ENCODE measurements at places on chromosomes 16 and 17. TPM values are rescaled to one million over a fixed set of nuclear protein-coding genes. Genes with fewer than 3 reads are reported as not detected.

DNA sequence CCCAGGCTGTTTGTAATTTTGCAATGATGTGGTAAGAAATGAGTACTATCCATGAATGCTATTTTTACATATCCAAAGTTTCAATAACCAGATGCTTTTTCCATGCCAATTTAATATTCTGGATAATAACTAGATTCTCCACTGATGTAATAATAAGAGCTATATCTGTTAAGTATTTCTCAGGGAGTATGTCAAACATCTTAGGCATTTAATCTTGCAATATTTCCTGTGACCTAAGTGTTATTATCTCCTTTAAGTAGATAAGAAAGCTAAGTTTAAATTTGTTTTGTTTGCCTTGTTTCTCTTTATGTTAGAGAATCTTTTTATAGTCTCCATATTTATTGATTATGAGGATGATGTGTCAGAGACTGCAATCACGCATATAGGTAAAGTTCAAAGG lies 32.3 kb upstream of the HS3ST3A1 start:
- DNase-seq, result no peak

TBX2 gene
- total RNA-seq, result 0.15 TPM

GRCh38 chr16:49277766-49278566 lies 3.7 kb downstream of the CBLN1 start:
- no peak for DNase-seq

DNA sequence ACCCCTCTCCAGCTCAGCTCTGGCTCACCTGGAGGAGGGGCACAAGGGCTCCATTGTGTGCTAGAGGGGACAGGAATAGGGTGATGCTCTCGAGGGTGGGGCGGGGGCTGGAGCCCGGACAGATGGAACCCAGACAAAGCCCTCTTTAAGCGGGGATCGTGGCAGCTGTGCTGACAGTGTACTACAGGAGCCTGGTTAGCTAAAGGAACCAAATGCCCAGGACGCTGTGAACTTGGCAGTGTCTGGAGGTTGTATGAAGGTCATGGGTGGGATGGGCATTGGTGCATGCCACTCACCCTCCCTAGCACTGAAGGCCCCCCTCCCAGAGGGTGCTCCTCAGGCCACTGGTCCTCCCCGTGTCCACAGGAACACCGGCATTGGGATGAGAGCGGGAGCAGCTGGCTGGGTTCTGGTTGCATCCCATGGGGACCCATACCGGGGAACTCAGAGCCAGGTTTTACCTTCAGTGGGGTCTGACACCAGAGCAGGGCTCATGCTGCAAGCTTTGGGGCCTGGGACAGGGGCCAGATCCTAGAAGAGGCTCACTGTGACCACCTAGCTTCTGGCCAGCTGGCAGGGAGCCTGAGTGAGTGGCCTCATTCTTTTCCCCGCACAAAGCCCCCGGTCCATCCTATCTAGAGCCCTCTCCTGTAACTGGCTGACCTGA lies 11.9 kb downstream of the KIF19 start:
- DNase-seq, result no peak

- no peak for DNase-seq
These were observed 58.7 kb downstream of the SDK2 start for GRCh38 chr17:73585583-73585982.

- DNase-seq, result no peak
These were observed 3.9 kb downstream of the DLG4 start for GRCh38 chr17:7215652-7216180.

All from activated T-cell treated with anti-CD3 and anti-CD28 coated beads, Interleukin-2, amount 50 U/mL, for 4 hours (primary cell).